ENCODE measurements at places on chromosomes 6 and 20.
A peak's percentile ranks its signal among the peaks of the same experiment; 100 is the strongest.

DNA sequence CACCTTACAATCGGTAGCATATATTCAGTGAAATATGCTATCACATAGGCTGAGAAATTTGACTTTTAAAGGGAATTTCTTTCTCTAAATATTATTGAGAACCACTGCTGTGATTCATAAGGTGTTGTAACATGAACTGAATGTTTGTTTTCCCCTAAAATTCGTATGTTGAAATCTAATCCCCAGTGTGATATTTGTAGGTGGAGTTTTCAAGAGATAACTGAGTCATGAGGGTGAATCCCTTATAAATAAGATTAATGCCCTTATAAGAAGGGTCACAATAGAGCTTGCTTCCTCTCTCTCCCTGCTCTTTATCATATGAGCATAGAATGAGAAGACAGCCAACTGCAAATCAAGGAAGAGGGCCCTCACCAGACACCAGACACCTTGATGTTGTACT, 64.8 kb downstream of the LMBRD1 start:
- no peak for DNase-seq

DNA sequence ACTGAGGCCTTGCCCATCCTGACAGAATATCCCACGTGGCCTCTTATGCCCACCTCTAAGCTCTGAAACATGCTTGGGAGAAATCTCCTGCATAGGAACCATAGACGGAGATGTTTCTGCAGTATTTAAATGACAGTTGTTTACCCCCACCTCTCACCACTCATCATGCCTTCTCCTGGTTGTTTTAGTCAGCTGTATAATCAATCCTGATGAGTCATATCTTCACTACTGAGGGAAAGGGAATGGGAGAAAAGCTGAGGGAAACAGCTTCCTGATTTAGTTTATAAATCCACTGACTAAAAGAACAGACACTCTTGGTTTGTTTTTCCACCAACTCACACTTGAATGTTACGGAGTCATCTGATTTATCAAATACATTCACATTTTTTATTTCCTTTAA, 113.2 kb upstream of the TENT5A start:
- DNase-seq = peak; percentile 39

GRCh38 chr20:48190757-48191156, 405.5 kb upstream of the SULF2 start:
- DNase-seq = no peak

DNA sequence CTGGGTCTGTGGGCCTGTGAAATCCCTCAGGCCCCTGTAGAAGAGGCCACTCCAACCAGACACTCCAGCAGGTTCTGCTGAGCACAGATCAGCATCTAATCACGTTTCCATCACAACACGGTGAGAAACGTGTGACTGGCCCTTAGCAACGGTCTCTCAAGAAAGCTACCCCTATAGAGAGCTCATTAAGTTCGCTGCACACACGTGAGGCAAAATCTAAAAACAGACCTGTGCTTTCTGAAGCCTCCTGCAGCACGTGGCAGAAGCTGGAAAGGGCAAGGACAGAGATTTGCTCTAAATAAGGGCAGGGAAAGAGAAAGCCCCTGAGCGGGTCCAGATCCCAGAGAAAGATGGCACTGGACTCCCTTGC, 56.5 kb downstream of the GPR6 start:
- no peak for DNase-seq

DNA sequence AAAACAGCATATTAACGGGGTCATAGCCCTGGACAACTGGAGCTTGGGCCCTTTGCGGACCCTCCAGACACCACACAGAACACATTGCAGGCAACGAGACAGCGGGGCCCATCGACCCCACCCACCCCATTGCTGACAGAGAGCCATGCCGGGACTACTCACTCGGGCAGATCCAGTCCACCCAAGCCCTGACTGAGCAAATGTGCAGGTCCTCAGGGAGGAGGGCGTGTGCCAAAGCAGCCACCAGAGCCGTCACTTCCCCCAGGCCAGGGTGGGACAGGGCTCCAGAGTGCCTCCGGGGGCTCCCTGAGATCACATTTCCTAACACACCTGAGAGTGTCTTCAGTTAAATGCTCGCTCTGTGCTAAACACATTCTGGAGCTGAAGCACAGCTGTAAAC, 114.9 kb downstream of the CDH4 start:
- no peak for DNase-seq

GRCh38 chr20:4774207-4774606, 52.5 kb downstream of the PRND start:
- DNase-seq = no peak

DNA sequence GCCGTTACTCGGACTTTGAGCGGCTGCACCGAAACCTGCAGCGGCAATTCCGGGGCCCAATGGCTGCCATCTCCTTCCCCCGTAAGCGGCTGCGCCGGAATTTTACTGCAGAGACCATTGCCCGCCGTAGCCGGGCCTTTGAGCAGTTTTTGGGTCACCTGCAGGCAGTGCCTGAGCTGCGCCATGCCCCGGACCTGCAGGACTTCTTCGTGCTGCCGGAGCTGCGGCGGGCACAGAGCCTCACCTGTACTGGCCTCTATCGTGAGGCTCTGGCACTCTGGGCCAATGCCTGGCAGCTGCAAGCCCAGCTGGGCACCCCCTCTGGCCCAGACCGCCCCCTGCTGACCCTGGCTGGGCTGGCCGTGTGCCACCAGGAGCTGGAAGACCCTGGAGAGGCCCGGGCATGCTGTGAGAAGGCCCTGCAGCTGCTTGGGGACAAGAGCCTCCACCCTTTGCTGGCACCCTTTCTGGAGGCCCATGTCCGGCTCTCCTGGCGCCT, 7.2 kb downstream of the SNX21 start:
- DNase-seq = no peak

GRCh38 chr6:89941031-89941762, 46.9 kb downstream of the GJA10 start:
- DNase-seq = no peak

GRCh38 chr6:27081931-27082330, 165.6 kb upstream of the PRSS16 start:
- DNase-seq = no peak

DNA sequence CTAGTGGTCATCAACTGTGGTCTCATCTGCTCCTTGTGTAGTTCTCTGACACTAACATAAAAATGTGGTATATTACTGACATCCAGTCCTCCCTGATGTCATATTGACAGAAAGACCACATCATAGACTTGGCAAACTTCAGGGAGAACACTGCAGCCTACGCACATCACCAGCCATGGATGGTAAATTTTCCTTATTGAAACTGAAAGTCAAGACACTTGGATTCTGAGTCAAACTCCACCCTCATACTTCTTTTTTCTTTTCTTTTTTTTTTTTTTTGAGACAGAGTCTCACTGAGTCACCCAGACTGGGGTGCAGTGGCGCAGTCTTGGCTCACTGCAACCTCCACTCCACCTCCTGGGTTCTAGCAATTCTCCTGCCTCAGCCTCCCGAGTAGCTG, 25.4 kb downstream of the NDRG3 start:
- DNase-seq = no peak

DNA sequence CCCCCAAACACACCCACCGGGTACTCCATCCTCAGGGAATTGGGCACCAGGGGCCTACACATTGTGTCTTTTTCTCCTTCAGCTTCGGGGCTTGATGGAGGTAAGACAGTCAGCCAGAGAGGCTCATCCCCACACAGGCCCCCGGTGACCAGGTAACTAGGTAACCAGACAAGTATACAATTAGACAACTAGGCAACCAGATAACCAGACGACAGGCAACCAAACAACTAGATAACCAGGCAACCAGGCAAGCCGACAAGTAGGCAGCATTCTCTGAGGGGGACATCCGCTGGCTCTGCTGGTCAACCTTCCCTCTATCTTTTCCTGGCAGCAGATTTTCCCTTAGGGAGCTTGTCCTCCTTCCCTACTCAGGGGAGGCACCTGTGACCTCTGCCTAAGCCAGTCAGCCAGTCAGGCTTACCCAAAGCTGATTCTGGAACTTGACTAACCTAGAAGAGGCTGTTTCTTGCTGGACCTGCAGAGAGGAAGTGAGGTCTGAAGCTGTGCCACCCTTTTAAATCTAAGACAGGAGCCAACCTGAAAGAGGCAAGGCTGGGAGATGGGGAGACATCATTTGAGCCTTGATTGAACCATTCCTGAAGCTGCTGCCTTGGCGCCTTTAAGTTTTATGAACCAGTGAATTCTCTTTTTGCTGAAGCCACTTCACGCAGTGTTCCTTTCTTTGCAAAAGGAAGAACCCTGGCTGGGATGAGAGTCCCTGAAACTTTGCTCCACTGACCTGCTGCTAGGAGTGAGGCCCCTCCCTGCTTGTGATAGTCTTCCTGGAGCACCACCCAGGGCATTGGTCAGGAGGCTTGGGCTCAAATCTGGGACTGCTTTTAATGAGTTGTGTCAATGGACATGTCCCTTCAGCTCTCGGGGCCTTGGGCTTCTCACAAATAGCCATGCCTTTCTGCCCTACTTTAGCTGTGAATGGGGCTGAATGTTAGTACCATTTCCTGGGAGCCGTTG, 96.4 kb upstream of the RNF24 start:
- DNase-seq = no peak

GRCh38 chr20:52234302-52235045, 42.9 kb upstream of the ZFP64 start:
- DNase-seq = no peak

GRCh38 chr6:136782021-136782770, 10.1 kb downstream of the MAP3K5 start:
- DNase-seq = peak; percentile 62

DNA sequence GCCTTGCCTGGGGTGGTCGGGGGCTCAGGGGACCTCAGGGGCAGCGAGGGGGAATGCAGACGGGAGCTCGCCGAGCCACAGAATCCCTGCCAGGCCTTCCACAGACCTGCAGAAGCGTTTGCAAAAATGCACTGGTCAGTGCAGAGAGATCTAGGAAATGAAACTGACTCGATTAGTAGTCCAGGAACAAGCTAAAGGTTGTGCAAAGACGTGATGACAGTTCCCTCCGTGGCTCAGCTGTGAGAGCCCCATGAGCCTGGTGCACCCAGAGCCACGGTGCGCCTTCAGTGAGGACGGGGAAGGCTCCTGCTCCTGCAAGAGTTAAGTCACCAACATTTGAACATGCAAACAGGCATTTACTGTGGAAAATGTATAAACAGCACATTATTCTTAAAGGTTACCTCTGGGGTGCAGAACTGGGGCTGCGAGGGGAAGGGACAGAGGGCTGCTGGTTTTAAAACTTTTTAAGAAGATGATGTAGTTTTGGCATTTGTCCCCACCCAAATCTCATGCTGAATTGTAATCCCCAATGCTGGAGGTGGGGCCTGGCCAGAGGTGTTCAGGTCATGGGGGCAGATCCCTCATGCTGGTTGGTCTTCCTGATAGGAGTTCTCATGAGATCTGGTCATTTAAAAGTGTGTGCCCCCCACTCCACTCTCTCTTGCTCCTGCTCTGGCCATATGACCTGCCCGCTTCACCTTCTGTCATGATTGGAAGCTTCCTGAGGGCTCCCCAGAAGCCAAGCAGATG, 147.3 kb downstream of the DLL1 start:
- no peak for DNase-seq

GRCh38 chr6:98566126-98566525, 268.2 kb upstream of the POU3F2 start:
- DNase-seq = no peak

- no peak for DNase-seq
These were observed 36.7 kb downstream of the JAG1 start for GRCh38 chr20:10637031-10637559.

Measured in RWPE1 (cell line).